ENCODE measurements at places on chromosomes 7 and 10.

GRCh38 chr7:38978491-38978890 is 782 bp downstream of the POU6F2 start:
- DNase-seq = no peak

- no peak for DNase-seq
These were observed 83.0 kb upstream of the ADRB1 start for GRCh38 chr10:113960617-113961181.

- no peak for DNase-seq
These were observed 75.8 kb downstream of the PRKCQ start for GRCh38 chr10:6504296-6504695.

DNA sequence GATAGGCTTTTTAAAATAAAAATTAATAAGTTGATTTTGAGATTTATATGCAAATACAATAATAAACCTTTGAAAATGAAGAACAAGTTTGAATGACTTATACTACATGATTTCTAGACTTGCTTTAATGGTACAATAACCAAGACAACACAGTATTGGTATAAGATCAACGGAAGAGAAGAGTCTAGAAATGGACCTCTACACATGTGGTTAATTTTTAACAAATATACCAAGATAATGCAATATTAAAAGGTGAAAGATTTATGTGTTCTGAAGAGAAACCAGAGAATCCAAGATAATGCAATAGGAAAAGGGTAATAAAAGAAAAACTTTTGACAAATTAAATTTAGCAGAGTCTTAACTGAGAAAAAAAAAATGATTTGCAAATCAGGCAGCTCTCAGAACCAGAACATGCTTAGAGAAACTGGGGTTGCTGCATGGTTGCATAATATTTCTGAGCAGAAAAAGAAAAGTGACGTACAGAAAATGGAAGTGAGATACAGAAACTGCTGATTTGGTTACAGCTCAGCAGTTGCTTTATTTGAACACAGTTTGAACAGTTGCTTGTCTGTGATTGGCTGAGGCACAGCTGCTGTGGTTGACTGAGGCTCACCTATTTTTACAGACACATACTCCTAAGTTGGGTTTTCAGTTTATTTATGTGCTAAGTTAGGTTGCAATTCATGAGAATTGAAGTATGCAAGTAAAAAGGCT is 365.9 kb downstream of the CRPPA start:
- DNase-seq = no peak

DNA sequence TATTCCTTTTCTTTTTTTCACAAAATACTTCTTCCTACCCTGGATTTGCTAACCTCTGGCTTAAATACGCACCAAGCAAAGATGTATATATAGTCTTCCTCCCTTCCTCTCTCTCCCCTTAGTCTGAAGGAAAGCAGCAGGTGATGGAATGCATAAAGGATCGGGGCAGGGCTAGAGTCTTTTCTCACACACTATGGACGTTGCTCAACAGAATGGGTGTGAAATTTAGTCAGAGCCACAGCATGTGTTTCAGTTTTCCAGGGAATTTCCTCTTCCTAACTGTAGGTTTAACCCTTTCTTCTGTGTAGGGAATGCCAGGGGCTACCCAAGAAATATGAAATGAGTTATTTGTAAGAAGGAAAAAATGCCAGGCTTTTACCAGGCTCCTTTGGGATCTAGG is 71.4 kb upstream of the NFKB2 start:
- no peak for DNase-seq

- DNase-seq = no peak
These were observed 43.7 kb downstream of the WNT2 start for GRCh38 chr7:117279203-117279602.

DNA sequence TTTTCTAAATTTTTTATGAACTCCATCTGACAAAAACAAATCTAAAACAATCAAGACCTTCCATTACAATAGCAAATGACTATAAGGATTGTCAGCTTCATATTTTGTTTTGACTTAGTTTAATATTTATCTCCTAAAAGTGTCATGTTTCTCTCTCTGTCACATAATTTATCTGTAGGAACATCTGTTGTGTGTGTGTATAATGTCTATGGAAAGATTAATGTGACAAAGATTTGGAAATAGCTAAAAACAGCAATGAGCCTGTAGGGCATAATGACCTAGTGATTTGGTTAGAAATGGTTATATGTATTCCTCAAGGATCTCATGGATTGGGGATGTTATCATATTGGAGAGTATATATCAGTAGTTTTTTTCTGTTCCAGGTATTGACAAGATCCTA is 69.6 kb upstream of the MDFIC start:
- no peak for DNase-seq

DNA sequence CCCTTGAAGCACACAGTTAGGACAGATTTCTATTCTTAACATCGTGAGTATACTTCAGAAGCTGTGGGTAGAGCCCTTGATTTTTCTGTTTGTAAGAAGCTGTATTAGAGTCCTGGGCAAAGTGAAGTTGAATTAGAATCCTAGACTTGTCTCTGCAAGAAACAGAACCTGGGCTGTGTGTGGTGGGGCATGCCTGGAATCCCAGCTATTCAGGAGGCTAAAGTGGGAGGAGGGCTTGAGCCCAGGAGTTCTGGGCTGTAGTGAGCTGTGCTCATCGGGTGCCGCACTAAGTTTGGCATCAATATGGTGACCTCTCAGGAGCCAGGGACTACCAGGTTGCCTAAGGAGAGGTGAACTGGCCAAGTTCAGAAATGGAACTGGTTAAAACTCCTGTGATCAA is 183.4 kb downstream of the GNAI1 start:
- no peak for DNase-seq

- DNase-seq = no peak
These were observed 376.8 kb downstream of the HGF start for GRCh38 chr7:81393018-81393417.

- DNase-seq = no peak
These were observed 125.4 kb downstream of the MAPK8 start for GRCh38 chr10:48431871-48432270.

DNA sequence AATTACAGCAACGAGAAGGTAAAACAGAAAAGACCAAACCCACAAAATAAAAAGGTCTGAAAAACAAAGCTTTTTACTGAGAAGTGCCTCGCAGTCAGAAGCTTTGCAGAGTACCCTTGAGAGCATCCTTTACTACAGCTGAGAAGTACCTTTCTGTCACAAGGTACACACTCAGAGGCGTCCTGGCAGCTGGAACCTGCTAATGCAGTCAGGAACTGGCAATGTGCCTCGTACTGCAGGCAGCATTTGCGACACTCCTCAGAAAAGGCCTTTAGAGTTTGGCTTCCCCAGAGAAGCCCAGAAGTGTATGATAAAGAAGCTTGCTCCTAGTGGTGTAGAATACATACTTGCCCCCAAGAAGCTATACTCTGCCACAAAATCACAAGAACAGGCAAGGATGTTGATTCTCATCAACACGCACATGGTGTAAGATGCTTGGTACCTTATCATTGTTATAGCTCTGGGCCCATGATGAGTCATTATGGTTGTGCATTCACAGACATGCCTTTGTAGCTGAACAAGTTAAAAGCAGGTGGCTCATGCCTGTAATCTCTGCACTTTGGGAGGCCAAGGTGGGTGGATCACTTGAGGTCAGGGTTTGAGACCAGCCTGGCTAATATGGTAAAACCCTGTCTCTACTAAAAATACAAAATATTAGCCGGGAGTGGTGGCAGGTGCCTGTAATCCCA is 2.0 kb upstream of the GTPBP4 start:
- DNase-seq = no peak

- peak; percentile 32 for DNase-seq
These were observed at the start of gene AGK for GRCh38 chr7:141551094-141551781. TSS of gene AGK (plus strand) at chr7:141551410. CDS start at chr7:141555467, 4,057 bp downstream.

DNA sequence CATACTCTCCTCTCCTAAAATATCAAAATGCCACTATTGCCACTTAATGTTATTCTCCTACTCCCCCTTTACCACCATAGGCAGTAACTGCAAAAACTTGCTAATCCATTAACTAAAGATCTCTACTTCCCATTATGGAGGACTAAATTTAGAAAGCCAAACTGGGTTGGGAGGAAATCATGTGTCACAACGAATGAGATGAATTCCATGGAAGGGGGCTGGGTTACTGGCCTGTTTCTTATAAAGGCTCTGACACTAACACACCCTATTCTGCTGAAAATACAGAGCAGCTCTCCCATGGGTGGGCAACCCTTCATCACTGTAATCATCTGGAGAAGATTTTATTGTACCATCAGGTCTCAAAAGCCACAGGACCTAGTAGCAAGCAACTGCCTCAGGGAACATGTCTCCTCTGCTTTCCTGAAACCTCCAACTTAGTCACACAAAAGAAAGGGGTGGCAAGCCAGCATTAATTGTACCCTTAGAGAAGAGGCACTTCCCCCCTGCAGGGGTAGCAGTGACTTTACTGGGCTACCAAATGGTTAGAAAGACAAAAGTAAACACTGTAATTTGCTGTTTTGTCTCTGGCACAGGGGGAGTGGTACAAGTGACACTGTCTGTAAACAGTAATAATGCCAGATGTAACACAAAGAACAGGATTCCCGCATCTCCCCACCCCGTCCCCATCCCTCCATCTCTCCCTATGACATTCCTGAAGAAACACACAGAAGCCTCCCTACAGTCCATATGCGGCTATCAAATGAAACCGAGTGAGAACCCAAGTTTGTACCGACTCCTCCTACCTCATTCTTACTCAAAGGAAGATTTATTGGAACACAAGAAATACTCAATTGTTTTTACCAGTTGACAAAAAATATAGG is 81.6 kb downstream of the ARMH3 start:
- no peak for DNase-seq

DNA sequence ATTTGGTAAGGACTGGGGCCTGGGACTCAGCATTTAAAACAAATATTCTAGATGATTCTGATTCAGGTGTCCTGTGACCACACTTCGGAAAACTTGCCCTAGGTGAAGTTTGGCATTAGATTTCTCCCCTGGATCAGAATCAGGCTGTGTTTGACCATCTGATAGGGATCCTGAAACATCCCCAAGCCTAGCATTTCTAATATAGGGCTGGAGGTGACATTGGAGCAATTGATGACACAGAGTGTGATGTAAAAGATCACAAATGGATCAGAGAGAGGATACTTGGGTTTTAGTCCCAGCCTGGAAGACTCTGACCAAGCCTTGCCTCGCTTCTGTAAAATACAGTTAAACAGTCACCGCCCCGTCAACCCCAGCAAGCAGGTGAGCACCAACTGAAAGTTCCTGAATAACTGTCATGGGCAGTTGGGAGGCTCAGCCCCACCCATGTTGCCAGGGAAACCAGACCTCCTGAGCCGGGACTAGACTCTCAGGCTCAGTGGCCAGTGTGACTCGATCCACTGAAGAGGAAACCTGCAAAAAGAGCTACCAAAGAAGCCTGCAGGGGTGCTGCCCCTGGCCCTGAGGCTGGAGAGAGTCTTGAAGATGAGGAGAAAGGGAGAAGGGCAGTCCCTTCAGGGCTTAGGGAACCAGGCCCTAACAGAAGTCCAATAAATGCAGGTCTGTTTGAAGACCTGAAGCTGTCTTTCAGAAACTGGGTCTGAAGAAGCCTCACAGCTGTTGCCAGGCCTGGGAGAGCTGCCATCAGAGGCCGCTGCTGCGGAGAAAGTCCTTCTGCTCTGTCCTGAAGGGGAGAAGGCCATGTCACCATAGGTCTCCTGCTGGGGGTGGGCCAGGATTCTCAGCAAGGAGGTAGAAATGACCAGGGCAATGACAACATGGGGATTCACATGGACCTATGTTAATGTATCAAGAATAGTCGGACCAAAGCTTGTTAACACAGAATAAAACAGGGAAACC is 126.1 kb upstream of the KCNMA1 start:
- no peak for DNase-seq

DNA sequence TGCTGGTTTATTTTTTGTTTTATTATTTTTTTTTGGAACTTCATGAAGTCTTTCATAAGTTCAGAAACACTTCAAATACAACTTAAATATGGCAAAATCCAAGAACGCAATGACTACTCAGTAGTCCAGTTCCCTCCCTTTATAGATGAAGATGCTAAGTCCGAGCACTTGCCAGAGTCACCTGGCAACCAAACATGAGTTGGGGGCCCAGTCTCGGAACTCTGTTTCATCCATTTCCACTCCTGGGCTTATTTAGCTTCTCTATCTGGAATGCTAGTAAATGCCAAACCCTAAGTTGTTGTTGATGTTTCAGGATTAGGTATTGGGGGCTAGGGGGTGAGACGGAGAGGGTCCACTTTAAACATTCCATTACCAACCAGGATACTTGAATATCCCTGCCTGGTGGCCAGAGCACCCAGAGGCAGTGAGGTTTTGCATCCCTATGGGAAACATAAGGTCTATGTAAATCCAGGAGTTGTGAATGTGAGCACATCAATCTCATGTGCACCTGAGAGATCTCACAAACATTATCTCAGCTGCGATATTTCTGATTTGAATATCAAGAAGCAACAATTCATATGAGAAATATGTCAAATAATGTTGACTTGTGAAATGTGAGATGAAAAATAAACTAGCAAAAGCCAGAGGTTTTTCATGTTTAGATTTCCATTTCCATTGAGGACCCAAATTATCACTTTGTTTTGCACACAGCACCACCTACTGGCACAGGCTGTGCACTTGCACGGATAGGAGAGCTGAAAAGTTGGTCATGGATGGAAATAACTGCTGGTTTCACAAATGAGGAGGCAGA is 129.3 kb downstream of the PKD1L1 start:
- peak; percentile 80 for DNase-seq

GRCh38 chr10:15369256-15370211 is 1.6 kb downstream of the FAM171A1 start:
- no peak for DNase-seq

GRCh38 chr10:124722798-124723783 is 21.1 kb downstream of the FAM53B start:
- DNase-seq = no peak

- no peak for DNase-seq
These were observed 160.4 kb upstream of the PHYHIPL start for GRCh38 chr10:59016043-59016442.

DNA sequence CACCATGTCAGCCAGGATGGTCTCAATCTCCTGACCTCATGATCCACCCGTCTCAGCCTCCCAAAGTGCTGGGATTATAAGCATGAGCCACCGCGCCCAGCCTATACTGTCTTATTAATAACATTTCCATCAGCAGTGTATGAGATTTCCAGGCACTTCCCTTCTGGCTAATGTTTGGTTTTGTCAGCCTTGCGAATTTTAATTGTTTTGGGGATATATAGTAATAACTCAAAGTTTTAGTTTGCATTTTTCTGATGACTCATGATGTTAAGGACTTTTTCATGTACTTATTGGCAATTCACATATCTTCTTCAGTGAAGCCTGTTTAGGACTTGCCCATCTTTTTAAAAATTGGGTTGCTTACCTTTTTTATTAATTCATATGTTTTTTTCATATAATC is 76.0 kb downstream of the TMEM270 start:
- DNase-seq = no peak

DNA sequence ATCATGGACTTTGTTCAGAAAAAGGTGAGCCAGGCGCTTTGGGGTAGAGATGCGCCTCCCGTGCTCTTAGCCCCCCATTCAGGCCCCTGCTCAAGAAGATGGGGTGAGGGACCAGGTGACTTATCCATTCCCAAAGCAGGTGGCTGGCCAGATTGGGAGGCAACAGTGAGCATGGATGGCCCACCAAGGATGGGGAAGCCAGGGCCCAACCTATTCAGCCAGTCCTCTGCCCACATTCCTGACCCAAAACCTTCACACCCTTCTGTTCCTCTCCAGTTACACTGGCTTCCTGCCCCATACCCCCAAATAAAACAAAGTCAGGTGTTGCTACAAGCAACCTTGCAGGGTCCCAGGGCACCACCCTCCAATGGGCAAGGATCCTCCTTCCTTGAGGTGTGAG is 44.4 kb downstream of the TSPAN15 start:
- no peak for DNase-seq

- DNase-seq = no peak
These were observed 24.8 kb downstream of the AGAP3 start for GRCh38 chr7:151110941-151111645.
